SK-N-MC (cell line): ENCODE measurements at places on chromosomes 3 and 15.

GRCh38 chr3:118909763-118910162 lies 124.9 kb downstream of the IGSF11 start:
- no peak for DNase-seq

DNA sequence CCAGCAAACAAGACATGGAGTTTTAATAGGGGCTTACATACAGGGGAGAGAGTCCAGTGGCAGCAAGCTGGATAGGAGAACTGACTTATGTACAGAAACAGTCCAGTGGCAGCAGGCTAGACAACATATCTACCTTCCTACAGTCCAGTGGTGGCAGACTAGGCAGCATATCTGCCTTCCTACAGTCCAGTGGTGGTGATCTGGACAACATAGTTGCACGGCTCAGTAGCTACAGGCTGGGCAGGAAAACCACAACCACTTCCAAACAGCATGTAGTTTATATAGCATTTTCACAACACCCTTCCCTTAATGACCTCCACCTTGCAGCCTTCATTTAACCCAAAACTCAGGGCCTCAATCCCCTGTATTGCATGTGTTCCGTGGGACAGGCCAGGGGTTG lies 181.3 kb upstream of the EIF1B start:
- DNase-seq, result no peak

- no peak for DNase-seq
Measured at GRCh38 chr3:5298453-5298852, 110.9 kb downstream of the EDEM1 start.

DNA sequence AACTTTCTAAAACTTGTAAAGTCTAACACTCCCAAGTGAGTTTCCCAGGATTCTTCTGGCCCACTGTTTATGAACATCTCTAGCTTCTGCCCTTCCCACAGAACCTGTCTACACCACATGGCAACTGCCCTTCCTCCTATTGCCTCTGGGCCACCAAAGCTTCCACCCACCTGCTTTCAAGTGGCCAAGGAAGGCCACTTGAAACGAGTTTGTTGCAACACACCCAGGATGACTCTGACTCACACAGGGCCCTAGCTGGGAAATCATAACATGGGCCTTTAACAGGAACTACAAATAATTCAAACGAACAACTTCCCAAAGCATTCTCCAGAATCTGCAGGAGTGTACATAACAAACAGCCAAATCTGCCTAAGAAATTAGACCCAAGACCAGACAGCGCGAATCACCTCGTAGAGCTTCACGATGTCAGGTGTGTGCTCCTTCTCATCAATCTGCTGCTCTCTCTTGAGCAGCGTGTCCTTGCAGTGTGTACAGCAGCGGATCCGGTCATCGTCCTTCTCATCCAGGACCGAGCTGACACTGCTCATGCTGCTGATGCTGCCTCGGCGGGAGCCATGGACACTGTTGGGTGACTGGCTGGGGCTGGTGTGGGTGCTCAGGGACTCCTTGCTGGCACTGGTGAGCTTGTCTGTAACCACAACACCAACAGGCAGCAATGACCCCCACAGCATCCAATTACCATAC lies 16.8 kb downstream of the RBSN start:
- no peak for DNase-seq

GRCh38 chr15:60083318-60083717 lies 79.2 kb downstream of the FOXB1 start:
- DNase-seq, result no peak

- no peak for DNase-seq
Measured at GRCh38 chr3:29291260-29291981, 10.6 kb downstream of the RBMS3 start.

GRCh38 chr3:37295925-37296324 lies 121.5 kb upstream of the LRRFIP2 start:
- DNase-seq, result no peak
